Panc1 (cell line): ENCODE measurements at places on chromosomes 12 and 14.

DNA sequence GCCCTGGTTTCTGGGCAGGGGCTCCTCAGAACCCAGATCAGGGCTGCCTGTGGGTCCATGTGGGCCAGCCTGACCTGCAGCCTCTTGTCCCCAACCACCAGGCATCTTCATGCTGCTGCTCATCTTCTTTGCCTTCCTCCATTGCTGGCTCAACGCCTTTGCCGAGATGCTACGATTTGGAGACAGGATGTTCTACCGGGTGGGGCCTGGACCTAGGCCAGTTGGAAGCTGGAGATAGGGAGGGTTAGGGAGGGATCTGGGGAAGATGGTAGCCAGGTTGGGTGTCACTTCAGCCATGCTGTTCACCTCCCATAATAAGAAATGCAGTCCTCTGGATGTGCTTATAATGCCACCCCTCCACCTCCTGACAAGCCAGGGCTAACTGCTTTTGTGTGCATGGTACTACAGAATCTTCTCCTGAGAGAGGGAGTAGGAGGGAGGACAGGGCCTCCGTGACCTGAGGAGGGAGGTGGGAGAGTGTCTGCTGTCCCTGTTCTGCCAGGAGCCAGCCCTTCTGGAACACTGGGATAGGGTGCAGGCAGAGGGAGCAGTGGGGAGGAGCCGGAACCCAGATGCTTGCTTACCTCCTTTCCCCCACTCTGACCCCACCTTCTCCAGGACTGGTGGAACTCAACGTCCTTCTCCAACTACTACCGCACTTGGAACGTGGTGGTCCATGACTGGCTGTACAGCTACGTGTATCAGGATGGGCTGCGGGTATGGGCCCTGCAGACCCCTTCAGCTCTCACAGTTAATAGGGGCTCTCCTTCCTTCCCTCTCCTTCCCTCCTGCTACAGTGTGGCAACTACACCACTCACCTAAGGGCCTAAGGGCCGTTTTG is 17.6 kb downstream of the SOAT2 start:
- DNase-seq, result no peak

- no peak for DNase-seq
Measured at GRCh38 chr14:64723691-64724577, 19.7 kb downstream of the PLEKHG3 start.

DNA sequence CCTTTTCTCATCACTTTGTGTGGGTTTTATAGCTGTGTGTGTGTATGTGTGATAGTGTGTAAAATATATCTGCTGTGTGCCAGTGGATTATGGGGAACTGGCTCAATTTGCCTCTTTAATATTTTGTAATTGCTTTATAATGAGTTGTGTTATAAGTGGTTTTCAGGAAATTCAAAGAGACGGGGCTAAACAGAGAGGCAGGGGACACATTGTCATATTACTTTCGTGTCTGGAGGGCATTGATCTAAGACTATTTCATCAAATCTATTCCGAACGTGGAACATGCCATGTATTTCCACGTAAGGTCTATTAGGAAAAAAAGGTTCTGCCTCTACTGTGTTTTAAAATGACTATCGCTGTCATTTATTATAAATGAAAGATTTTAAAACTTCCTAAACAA is 793.2 kb upstream of the TMEM132C start:
- DNase-seq, result no peak

GRCh38 chr12:8779281-8779680 is 43.1 kb upstream of the A2ML1 start:
- DNase-seq, result no peak

- DNase-seq, result no peak
Measured at GRCh38 chr12:8697476-8698131, at the start of gene RIMKLB. Gene RIMKLB (plus strand): TSS chr12:8697991. CDS start chr12:8713867, 15,876 bp downstream.

DNA sequence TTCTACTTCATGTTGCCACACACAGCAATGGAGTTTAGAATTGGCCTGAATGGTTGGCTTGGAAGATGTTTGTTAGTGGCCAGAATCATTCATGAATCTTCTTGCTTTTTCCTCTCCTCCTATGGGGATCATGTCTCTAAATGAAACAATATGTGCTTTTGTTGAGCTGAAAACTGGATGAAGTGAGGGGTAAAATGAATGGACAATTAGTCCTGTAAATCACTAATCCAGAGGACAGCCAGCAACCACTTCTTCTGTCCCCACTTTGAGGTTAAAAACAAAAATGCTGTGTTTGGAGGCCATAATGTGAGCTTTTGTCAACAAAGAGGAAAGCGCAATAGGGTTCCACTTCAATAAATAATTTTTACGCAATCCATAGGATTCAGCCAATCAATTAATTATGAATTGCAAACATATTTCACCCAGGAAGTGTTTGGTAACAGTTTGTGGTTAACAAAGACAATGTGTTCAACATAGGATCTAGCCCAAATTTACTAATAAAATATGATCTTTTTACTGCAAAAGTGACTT is 30.3 kb upstream of the AMIGO2 start:
- DNase-seq, result no peak

DNA sequence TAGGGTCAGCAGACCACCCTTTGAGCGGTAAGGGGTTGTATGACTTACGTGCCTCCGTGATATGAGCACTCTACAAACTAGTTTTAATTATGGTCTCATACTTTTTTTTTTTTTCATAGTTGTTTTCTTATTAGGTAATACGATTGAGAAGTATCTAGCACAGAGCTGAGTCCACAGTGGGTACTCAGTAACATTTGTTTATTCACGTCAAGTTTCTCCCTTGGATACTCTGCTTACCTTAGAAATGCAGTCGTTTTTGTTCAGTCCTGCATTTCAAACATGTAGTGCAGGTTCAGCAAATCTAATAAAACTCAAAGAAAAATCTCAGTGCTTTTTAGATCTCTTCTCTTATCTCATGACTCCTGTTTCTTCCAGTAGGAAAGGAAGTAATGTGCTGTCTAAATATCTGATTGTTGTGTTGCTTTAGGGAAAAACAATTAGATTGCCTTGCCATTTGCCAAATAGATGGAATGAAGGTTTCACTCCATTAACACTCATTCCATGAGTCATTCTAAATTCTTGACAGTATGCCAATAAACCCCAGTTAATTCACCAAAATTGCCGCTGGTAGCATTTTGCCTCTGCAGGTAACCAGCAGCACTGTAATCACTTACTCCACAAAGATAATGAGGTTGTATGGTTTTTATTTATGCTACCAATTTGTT is 118.9 kb downstream of the PTCSC3 start:
- no peak for DNase-seq

DNA sequence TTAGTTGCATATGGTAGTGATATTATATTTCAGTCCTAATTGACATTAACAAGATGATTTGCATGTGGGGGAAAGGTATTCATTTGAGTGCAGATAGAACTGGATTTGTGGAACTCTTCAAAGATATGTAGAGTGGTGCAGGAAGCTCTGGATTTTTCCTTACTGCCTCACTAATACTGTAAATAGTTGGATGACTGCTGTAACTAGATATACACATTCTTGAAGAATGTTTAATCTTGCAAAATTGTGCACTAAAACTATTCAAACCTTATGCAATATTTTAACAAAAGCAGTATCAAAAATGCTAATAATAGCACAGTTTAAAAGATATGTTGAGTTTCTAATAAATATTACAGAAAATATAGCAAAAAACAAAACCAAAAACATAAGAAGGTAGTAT is 43.1 kb upstream of the ATF7IP start:
- DNase-seq, result no peak

GRCh38 chr14:102826161-102826560 is 48.9 kb downstream of the TRAF3 start:
- no peak for DNase-seq

GRCh38 chr12:113030875-113031525 is 25.5 kb upstream of the DTX1 start:
- no peak for DNase-seq

- DNase-seq, result no peak
Measured at GRCh38 chr14:65302571-65303189, 109.8 kb upstream of the FUT8 start.

DNA sequence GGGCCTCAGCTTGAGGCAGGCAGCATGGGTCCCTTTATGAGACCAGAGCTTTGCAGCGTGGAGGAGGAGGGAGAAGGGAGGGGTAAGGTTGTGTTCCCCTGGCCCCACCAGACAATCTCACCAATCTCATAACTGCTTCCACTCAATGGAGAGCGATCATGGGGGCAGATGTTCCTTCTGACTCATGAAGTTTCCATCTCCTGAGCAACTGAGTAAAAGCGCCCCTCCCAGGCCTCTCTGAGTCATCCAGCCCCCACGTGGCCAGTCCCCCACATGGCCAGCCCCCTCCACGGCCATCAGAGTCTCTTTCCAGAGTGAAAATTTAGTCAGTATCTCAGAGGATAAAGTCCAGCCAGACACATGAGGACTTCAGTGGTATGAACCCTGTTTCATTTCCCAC is 39.2 kb upstream of the PLXNC1 start:
- no peak for DNase-seq

DNA sequence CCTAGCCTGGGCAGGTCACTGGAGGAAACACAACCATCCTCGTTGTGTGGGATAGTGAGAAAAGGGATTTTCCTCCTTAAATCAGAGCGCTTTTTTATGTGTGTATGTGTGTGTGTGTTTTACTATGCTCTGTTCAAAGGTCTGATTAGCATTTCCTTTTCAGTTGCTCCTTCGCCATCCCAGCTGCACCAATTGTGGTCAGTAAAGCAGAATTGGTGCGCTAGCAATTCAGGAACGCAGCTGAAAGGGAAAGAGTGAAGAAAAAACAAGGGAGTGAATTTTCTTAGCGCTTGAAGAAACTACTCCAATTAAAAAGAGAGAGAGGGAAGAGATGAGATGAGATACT is 173.3 kb upstream of the PARP11 start:
- no peak for DNase-seq

- DNase-seq, result no peak
Measured at GRCh38 chr12:60935981-60936761, 1324.0 kb upstream of the USP15 start.

GRCh38 chr14:54697803-54698202 is 130.9 kb downstream of the SAMD4A start:
- no peak for DNase-seq

DNA sequence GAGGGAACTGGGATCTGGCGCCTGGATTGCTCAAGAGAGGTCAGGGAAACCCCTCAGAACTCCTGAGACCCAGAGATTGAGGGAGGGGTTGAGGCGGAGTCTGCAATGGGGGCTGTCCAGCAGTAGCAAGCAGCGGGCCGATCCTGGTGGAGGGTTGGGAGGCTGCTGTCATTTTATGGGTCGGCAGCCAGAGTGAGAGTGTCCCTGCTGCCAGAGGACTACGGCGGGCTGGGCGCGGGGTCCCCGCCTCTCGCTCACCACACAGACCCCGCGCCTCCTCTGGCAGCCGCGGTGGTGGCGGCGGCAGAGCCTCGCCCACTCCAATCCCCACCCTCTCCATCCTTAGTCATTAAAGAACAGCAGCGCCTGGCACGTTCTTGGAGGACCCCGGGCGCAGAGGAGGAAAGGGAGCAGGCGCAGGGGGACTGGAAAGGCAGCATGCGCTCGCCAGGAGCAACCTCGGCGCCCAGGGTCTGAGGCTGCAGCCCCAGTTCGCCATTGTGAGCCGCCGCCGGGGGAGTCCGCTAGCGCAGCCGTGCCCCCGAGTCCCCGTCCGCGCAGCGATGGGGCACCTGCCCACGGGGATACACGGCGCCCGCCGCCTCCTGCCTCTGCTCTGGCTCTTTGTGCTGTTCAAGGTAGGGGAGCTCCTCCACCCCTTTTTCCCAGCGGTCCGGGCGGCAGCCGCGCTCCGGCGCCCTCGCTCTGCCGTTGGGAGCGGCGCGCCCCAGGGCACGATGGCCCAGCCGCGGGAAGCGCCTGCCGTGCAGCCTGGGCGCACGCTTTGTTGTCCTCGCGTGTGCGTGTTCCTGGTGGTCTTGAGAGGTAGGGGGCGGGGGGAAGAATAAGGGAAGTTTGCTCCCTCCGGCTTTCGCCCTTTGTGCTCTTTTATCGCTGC is at the start of gene PTPRO:
TSS of gene PTPRO (plus strand) at position 345 of the 898 bp plus-strand sequence.
- no peak for DNase-seq

- no peak for DNase-seq
Measured at GRCh38 chr12:94380507-94380906, 79.2 kb downstream of the CEP83 start.

DNA sequence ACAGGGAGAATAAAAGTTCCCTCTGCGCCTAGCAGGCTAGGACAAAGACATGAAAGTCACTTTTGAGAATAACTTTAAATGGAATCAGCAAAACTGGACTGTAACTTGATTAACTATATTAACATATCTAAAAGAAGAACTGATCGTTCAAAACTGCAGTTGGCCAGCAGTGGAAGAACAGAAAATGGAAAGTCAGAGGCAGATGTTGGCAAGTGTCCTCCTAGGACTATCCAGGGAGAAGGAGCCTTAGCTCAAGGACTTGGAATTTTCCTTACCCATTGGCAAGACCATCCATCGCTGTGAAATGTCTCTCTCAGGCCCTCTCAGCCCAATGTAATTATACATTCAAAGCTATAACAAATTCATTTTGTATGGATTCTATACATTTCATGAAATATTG is 419.7 kb downstream of the ATP23 start:
- no peak for DNase-seq

DNA sequence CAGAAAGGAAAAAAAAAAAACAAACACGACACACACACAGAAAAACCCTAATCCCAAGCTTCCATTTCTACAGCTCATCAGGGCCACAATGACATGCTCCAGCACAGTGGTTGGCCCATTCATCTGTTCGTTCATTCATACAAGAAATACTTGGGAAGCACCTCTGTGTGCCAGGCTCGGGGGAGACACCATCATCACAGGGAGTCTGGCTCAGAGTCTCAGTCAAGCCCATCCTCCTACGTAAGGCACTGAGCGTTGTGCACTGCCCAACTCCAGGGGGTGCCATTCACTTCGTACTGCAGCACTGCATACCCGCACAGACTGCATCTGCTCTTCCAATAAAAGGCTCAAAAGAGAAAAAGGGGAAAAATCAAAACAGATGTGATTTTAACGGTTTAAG is 15.3 kb downstream of the VPS37B start:
- DNase-seq, result no peak

DNA sequence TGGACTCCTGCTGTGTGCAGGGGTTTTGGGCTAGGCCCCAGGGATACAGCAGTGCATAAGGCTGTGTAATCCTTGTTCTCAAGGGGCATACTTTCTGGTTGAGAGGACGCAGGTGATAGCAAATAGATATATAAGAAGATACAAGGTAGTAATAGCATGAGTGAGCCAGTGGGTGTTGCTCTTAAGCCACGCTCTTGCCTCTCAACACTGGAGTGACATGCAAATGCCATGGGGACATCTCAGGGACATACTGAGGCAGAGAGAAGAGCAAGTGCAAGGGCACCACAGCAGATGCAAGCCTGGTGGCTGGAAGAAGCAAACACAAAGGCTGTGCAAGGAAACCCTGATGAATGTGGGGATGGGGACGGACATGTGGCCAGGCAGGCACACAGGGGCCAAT is 223.3 kb downstream of the CHST11 start:
- no peak for DNase-seq

GRCh38 chr14:58737511-58737910 is 99.7 kb downstream of the DACT1 start:
- no peak for DNase-seq
